ENCODE measurements at places on chromosomes 7 and 10.

GRCh38 chr7:149286811-149287400 lies 24.9 kb downstream of the ZNF783 start:
- no peak for DNase-seq

DNA sequence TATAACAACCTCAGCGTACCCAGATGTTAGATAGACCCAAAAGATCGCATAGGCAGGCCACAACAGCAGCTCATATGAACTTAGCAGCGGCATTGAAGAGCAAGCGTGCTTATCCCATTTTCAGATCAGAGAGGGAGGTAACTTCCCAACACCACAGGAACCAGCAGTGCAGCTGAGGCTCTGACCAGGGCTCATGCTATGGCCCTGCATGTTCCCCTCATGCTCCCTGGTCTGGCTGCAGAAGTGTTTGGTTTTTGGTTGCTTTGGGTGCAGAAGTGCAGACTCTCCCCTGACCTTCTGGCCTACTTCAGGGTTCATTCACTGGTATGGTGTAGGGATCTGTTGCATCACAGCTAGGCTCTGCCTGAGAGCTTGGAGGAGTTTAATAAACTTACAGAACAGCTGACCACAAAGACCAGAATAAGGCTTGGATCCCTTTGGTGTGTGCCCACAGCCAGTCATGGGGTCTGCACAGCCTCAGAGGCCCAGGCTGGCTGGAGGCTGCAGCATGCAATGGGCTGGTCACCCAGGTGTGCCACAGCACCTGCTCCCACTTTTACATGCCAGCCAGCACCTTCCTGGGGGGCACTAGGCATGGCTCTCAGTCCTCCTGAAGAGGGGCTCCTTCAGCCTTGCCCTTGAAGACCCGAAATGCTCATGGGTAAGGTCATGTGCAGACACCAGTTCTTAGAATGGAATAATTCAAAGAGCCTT lies 9.1 kb upstream of the CXCL12 start:
- no peak for DNase-seq

DNA sequence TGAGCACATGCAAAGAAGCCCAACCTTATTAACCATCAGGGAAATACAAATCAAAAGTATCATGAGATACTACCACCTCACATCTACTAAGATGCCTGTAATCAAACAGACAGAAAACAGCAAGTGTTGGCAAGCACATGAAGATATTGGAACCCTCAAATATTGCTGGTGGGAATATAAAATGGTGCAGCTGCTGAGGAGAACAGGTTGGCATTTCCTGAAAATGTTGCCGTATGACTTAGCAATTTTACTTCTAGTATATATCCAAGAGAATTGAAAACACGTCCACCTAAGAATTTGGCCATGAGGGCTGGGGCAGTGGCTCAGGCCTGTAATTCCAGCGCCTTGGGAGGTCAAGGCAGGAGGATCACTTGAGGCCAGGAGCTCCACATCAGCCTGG lies 39.4 kb upstream of the TNRC18 start:
- DNase-seq = no peak

DNA sequence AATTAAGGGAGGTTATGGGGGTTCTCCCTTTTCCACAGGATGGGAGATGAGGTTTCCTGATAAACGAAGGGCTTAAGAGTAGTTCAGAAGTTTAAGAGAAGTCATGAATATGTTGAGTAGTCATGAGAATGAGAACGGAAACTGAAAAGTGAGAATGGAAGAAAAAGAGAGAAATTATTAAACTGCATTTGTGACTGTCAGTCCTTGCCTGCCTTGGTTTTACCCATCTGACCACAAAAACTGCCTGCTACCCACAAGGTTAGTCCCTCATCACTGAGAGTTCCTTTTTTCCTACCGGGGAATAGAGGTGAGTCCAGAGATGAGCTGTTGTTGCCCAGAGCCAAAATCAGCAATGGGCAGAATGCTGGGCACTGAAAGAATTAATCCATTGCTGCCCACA lies 174.1 kb upstream of the BET1 start:
- DNase-seq = no peak

DNA sequence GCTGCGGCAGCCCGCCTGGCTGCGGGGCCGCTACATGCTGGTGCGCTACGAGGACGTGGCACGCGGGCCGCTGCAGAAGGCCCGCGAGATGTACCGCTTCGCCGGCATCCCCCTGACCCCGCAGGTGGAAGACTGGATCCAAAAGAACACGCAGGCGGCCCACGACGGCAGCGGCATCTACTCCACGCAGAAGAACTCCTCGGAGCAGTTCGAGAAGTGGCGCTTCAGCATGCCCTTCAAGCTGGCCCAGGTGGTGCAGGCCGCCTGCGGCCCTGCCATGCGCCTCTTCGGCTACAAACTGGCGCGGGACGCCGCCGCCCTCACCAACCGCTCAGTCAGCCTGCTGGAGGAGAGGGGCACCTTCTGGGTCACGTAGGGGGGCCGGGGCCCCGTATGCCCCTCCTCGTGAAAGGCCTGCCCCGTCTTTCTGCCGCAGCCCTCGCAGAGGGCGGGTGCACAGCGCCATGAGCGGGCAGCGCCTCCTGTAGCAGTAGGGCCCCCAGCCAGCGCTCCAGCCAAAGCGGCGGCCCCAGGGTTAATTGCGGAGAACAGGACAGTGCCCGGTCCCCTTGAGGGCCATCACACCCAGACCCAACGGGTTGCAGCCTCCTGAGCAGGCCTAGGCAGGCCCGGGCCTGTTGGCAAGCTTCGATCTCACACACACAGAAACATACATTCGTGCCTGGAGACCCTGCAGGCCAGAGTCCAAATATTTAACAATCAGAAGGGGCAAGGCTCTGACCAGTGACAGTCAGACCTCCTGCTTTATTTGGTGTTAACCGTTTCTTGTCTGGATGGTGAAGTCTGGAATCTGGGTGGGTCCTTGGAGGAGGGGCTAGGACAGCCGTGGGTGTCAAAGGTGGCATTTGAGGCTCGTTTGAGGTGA lies 44.1 kb downstream of the CHST3 start:
- no peak for DNase-seq

GRCh38 chr10:122078326-122078725 lies 89.4 kb downstream of the TACC2 start:
- DNase-seq = no peak
